ENCODE measurements at places on chromosomes 2 and 18. TPM values are rescaled to one million over a fixed set of nuclear protein-coding genes. Genes with fewer than 3 reads are reported as not detected.
A peak's percentile ranks its signal among the peaks of the same experiment; 100 is the strongest.

The ELMOD3 gene
- 25.1 TPM for total RNA-seq

DNA sequence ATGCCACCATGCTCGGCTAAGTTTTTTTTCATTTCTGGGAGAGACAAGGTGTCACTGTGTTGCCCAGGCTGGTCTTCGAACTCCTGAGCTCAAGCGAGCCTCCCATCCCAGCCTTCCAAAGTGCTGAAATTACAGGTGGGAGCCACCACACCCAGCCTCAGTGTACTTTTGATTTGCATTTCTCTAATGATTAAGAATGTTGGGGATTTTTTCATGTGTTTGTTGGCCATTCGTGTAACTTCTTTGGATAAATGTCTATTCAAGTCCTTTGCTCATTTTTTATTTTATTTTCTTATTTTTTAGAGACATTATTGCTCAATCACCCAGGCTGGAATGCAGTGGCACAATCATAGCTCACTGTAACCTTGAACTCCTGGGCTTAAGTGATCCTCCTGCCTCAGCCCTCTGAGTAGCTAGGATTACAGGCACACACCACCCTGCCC is 73.1 kb downstream of the TMEM185B start:
- H3K27ac ChIP-seq = no peak overlapping the region
- no peaks in the 10 kb centered on the region for H3K4me1 ChIP-seq
- DNase-seq = no peak
- H3K27me3 ChIP-seq = no peaks in the 10 kb centered on the region
- H3K4me3 ChIP-seq = no peak overlapping the region

DNA sequence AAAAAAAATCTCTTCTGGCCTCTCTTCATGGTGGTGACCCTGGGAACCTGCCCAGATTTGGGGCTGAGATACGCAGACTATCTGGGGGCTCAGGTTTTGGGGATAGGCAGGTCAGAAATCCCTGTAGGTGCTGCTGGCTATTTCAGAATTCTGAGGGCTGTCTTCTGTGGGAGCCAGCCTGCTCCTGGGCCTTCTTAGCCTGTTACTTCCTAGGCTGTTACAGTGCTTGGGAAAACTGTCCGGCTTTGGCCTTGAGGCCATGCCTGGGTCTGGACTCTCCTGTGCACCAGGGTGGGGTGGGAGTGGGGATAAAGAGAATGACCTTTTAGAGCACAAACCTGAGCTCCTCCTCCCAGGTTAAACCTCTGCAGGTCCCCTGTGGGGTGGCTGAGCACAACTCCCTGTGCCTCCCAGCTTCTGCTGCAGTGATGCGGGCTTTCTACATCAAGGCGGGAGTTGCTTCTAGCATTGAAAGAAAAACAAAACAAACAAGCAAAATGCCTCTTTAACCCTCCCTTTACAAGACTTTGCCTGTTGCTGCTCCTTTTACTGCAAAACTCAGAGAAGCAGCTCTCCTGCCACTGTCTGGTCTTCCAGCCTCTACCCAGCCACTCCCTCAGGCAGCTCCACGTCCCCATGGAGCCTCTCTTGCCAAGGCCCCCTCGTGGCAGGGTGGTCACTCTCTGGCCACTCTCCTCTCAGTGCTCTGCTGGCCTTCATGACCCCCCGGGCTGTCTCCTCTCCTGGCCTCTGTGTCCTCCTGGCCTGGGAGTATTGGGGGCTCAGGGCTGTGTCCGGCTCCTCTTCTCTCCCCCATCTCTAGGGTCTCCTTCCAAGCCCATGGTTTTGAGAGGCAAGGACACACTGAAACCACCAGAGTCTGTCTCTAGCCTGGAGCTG is 293.0 kb upstream of the HS6ST1 start:
- no peak overlapping the region for H3K27ac ChIP-seq
- no peaks in the 10 kb centered on the region for H3K4me1 ChIP-seq
- H3K4me3 ChIP-seq = no peak overlapping the region
- no peak for DNase-seq
- no peaks in the 10 kb centered on the region for H3K36me3 ChIP-seq

DNA sequence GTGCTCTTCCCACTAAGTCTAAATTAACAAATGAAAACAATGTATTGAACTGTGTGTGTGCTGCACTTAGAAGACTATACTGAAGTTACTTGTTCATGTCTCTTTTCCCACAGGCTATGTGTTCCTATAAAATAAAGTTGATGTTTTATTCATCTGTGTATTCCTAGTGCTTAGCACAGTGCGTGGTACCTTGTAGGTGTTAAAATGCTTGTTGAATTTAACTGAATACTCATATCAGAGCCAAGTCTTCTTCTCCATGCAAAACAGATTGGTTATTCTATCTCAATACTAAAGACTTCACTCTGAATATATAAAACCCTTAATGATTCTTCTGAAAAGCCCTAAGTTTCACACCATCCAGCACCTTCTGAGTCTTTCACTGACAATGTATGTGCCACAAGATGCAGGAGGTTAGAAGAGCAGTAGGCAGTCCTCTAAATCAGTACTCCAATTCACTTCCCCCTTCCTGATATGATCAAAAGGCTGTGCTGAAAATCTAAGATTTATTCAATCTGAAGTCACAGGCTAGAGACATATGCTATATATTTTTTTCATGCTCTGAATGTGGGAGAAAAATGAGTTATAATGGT is 231.7 kb upstream of the CCDC150 start:
- no peak overlapping the region for H3K4me3 ChIP-seq
- DNase-seq = no peak
- H3K36me3 ChIP-seq = no peaks in the 10 kb centered on the region
- H3K27me3 ChIP-seq = no peaks in the 10 kb centered on the region

The KCNK3 gene
- 10.5 TPM for total RNA-seq

GRCh38 chr2:112614201-112614840 is 29.9 kb downstream of the CHCHD5 start:
- DNase-seq = peak; percentile 69
- no peak overlapping the region for H3K4me3 ChIP-seq
- no peaks in the 10 kb centered on the region for H3K4me1 ChIP-seq
- H3K36me3 ChIP-seq = no peaks in the 10 kb centered on the region
- no peak overlapping the region for H3K27ac ChIP-seq

The ESPNL gene
- total RNA-seq = 0.36 TPM
